ENCODE measurements at places on chromosomes 13 and 19. TPM values are rescaled to one million over a fixed set of nuclear protein-coding genes. Genes with fewer than 3 reads are reported as not detected.

ZNF844 gene
- 1.4 TPM for total RNA-seq

KLK3 gene
- not detected for total RNA-seq

ZNF486 gene
- total RNA-seq, result 0.35 TPM

CCNA1 gene
- total RNA-seq, result 1.2 TPM

CEACAM16 gene
- total RNA-seq, result not detected

BCAM gene
- total RNA-seq, result 0.29 TPM

FREM2 gene
- total RNA-seq, result 0.13 TPM

SPRED3 gene
- total RNA-seq, result 1.2 TPM

HNRNPA1L2 gene
- 6.9 TPM for total RNA-seq

SPRY2 gene
- 19.5 TPM for total RNA-seq

ZIM2 gene
- total RNA-seq, result not detected

CEACAM4 gene
- total RNA-seq, result not detected

ZNF578 gene
- total RNA-seq, result 0.10 TPM

ERICH6B gene
- not detected for total RNA-seq

ZNF112 gene
- total RNA-seq, result not detected

ZNF8 gene
- total RNA-seq, result 4.7 TPM

SBK3 gene
- not detected for total RNA-seq

LILRA1 gene
- not detected for total RNA-seq

LRRC63 gene
- 0.51 TPM for total RNA-seq

SCEL gene
- 0.16 TPM for total RNA-seq

PHLDB3 gene
- 9.1 TPM for total RNA-seq

KLK14 gene
- total RNA-seq, result not detected

SMIM44 gene
- not detected for total RNA-seq

MYO16 gene
- total RNA-seq, result 0.05 TPM

ZNF229 gene
- 0.15 TPM for total RNA-seq

GAPDHS gene
- not detected for total RNA-seq

CC2D1A gene
- total RNA-seq, result 36.1 TPM

TICAM1 gene
- total RNA-seq, result 32.0 TPM

URAD gene
- total RNA-seq, result not detected

C19orf85 gene
- not detected for total RNA-seq

ZNF285 gene
- 0.19 TPM for total RNA-seq

C19orf67 gene
- total RNA-seq, result not detected

LILRA5 gene
- 0.41 TPM for total RNA-seq

PRODH2 gene
- total RNA-seq, result not detected

FAAP24 gene
- total RNA-seq, result 6.4 TPM

FGF22 gene
- not detected for total RNA-seq

SYNGR4 gene
- total RNA-seq, result 0.21 TPM

FLT1 gene
- 1.2 TPM for total RNA-seq

MIA gene
- not detected for total RNA-seq

TEX101 gene
- not detected for total RNA-seq

ATP4B gene
- not detected for total RNA-seq

TMPRSS9 gene
- total RNA-seq, result not detected

SPINT2 gene
- total RNA-seq, result 18.8 TPM

MYADM gene
- total RNA-seq, result 0.46 TPM

Measured in GM12878 (cell line).